Ecto neural progenitor cell (in vitro differentiated cells): ENCODE measurements at places on chromosomes 11 and 22.

DNA sequence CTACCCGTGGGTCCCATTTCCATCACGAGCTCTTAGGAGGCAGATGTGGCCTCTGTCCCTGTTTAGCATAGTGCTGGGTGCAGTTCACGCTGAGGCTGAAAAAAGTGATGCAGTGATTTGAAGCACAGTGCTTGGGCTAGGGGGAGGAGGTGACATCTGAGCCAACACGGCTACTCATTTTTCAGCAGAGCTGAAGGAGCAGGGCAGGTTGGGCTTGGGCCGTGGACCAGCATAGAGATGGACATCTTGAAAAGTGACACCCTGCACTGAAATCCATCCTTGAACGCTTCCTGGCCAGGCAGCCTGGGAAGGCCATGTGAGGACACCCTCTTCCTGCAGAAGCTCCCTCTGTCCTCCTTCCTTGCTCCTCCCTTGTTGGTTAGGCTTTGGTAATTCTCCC, 66.4 kb downstream of the ADAMTS15 start:
- DNase-seq = no peak

DNA sequence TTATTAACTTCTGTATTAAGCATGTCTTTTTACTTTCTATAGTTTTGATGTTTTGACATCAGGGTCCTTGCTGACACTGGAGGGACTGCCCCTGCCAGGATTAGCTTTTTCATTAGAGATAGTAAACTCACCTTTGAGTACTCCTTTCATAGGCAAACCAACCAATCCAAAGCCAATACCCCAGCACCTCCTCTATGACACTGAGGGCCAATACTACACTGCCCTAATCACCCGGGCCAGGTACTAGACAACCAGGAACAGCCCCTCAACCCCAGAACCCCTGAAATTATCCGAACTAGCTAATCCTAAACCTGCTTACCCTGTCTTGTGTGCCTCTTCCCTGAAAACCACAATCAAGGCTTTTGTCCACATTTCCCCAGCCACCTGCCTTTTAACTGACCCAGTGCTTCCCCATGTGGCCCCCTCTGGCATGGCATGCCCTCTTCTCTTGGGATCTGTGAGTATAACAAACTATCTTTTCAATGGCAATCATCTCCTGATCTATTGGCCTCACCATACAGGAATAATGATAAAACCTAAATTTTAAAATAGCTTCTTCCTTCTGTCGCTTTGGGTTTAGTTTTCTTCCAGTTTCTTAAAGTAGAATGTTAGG, 31.2 kb downstream of the RAB6A start:
- peak; percentile 52 for DNase-seq

- no peak for DNase-seq
These were observed 121.8 kb downstream of the INSC start for GRCh38 chr11:15236559-15236958.

DNA sequence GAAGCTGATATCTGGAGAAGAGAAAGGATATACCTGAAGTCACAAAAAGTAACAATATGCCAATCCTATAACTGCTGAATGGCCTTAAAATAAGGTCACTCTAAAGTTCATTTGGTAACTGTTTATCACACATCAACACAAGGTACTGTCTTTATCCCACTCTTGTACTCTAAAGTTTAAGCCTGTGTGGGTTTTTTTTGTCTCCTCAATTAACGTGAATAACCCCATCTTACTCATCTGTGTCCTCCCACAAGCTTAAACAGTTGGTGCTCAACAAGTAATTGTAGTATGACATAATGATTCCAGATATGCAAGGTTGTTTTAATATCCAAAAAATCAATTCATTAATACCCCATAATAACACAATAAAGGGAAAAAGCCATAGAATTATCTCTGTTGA, 42.1 kb downstream of the PAK1 start:
- no peak for DNase-seq

DNA sequence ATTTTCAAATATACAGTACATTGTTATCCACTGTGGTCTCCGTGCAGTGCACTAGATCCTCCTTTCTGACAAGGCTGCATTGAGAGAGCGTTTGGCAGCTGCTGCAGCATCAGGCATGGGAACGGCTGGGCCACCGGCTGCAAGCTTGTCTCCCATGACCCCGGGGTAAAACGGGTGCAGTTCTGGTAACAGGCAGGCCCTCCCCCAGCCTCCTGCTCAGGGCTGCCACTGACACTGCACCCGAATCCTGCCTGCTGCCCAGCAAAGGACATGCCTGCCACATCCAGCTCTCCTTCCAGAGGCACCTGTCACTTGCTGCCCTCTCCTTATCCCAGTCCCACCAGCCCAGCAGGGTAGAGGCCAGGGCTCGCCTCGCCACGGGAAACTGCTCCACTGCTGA, 124.5 kb upstream of the TMEM45B start:
- DNase-seq = no peak

- no peak for DNase-seq
These were observed 28.2 kb upstream of the TOLLIP start for GRCh38 chr11:1337647-1338007.

DNA sequence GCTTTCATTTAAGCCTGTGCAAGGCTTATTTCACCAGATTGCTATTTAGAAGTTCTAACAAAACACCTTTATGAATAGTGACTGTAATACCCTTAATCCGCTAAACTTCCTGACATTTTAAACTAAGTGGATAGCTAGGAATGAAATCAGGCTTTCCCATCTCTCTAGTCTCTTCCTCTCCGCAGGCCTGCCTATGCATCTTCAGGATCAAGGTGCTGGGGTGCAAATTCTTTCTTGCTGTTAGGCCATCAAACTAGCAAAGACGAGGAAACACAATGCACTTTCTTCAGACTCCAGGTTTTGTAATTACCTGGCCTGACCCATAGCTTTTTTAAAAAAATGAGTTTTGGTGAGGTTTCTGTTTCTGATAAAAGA, 149.4 kb downstream of the DBX1 start:
- DNase-seq = no peak

DNA sequence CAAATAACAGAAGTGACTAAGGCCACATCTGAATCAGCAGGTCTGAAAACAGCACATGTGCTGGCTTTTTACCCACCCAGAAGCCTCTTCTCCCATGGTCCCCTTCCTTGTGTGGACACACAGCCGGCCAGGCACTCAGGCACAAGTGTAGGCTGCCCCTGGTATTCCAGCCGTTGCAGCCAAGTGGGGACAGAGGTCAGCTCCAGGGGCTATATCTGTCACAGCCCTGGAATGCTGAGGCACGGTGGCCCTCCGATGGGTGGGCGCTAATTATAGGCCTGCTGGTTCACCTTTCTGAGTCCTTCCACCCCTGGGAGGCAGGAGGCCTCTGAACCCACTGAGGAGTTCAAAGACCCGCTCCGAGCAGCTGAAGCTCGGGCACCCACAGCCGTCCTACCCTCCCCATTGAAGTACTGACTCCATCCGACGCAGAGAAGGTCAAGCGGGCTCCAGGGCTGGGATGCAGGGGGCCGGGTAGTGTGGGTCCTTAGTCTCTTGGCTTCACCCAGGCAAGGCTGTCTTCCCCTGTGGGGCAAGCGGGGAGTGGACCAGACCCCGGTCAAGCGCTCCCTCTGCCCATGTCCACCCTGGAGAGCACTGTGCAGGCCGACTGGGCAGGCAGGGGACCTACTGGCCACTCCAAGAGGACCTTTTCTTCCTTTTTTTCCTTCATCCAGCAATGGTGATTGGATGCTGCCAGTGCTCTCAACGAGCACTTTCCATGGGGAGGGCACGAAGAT, 14.3 kb downstream of the FGF3 start:
- no peak for DNase-seq

DNA sequence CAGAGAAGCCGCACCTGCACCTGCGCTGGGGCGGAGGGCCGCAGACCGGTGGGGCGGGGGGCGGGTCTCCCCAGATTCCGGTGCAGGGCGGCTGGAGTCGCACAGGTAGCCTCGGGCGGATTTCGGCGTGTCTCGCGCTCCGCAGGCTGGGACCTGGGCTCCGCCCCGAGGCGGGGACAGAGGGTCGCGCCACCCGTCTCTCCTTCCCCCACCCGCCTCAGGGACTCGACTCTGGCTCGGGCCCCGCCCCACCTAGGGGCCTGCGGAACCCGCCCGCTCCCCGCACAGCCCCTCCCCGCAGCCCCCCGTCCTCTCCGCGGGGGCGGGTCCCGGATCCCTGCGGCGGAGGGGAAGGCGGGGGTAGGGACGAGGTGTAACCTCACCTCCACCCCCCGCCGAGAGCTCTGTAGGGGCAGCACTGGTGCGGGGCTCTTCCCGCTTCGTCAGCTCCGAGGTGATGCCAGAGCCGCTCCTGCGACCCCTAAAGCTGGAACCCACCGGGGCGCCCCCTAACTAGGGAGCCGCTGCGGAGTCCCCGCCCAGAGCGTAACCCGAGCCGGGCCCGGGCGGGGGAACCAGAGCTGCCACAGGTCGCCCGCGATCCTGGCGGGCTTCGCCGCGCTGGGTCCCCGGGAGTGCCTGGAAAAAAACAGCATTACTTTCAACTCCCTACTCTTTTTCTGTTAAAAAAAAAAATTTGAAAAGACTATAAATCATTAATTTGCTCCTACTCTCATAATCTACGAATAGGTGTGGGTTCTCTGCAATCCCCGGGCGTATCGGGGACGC, at the start of gene SLC29A2:
SLC29A2 (minus strand) TSS at position 134 of the 789 bp plus-strand sequence. CDS start 169 bp downstream, outside the sequence.
- peak; percentile 94 for DNase-seq

DNA sequence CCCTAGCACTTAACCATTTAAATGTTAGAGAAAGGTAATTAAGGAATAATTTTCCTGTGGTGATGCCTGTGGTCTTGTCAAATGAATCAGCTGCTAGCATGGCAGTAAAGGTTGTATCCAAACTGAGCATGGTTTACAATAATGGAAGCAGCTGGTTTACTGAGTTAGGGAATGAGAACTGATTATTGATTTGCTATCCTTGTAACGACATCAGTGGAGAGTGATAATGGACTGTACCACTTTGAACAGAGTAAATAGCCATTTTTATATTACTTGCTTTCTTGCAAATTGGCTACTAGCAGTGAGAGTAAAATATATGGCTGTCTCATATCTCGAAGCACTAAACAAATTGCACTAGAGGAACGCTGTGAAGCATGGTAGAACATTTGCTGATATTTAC, 589.0 kb upstream of the ANO5 start:
- DNase-seq = no peak

DNA sequence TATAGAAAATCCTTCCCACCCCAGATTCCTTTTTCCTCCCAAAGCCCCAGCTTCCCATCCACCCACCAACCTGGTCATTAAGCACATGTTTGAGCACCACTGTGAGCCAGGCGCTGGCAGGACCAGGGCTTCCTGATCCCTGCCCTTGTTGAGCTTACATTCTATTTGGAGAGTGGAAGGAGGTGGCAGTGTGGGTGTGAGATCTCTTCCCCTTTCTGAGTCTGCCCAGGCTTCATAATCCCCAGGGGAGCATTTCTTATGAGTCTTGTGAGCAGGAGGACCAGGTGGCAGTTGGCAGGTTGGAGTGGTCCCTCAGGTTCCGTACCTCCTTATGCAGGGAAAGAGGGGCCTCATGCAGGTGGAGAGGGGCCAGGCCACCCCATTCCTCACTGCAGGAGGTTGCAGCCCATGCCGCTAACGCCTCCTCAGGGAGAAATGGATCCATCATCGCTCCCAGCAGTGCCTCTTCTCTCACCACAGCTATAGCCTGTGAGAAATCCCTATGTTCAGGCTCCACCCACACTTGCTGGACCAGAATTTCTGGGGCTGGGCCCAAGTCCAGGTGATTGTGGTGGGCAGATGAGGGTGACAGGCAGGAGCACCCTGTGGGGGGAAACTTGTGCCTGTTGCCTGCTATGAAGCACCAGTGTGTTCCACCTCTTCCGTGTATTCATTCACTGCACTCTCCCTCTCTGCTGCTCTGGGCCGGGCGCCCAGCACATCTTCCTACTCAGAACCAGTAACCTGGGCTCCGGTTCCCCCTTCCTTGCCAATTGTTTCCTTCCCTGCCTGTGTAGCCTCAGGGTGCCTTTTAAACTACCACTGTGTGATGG, 23.5 kb downstream of the UBE2L3 start:
- no peak for DNase-seq

GRCh38 chr11:28743061-28743550, 634.9 kb downstream of the METTL15 start:
- DNase-seq = no peak

- no peak for DNase-seq
These were observed 23.7 kb downstream of the CRKL start for GRCh38 chr22:20940904-20941385.

DNA sequence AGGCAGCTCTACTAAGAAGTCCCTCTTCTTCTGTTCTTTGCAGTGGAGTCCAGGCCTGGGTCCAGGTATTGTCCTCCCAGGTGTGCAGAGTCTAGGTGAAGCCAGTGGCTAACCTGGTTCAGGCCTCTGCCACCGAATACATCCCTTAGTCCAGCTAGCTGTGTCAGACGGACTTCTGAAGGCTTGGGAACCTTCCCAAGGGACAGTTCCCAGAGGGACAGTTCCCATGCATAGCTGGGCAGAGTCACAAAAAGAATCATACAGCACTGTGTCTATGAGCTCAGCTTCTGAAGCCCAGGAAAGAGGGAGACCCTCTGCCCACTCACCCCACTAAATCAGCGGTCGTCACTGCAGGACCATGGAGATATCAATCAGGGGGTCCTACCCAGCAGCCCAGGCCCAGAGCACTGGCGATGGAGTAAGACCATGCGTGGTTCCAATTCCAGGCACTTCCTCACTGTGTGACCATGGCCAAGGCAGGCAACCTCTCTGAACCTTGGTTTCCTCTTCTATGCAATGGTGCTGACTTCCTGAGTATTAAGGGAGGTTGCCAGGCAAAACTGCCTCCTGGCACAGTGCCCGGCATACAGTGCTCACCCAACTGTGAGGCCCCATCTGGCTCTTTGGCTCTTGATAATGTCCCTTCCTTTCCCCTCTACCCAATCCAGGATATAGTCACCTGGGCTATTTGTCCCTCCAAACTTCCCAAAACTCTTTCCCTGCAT, 3.4 kb downstream of the MS4A10 start:
- no peak for DNase-seq

- DNase-seq = peak; percentile 93
These were observed 975 bp upstream of the MDK start for GRCh38 chr11:46380340-46381047.

GRCh38 chr11:64604458-64605243, 13.6 kb downstream of the SLC22A12 start:
- DNase-seq = no peak

DNA sequence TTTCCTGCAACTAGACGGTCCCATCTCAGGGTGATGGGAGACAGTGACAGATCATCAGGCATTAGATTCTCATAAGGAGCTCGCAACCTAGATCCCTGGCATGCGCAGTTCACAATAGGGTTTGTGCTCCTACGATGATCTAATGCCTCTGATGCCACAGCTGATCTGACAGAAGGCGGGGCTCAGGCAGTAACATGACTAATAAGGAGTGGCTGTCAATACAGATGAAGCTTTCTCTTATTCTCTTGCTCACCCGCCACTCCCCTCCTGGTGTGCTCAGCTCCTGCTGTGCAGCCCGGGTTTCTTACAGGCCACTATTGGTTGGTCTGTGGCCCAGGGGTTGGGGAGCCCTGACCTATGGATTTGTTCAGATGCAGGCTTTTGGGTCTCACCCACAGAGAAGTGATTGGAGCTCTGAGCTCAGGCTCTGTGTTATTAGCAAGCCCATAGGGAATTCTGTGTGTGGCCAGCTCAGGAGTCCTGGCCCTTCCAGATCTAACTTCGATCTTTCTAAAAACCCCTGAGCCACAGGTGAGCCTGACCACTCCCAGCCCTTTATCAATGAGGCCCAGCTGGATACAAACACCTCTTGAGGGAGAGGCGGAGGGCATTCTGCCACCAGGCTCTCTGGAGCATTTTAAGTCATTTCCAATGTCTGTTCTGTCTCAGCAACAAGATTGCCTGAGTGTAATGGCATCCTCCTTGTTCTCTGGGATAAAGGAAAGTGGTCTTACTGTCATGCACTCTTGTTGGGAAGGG, 351.8 kb downstream of the BUD13 start:
- no peak for DNase-seq

- DNase-seq = no peak
These were observed 23.3 kb upstream of the POU2AF1 start for GRCh38 chr11:111402411-111402810.

GRCh38 chr11:108647387-108647700, 17.5 kb upstream of the DDX10 start:
- no peak for DNase-seq
